H4 (cell line): ENCODE measurements at places on chromosomes 12 and 14. TPM values are rescaled to one million over a fixed set of nuclear protein-coding genes. Genes with fewer than 3 reads are reported as not detected.

PTPRQ gene
- 0.02 TPM in 1 of 2 replicates, not detected in the other for total RNA-seq

GRCh38 chr12:108853426-108853825 is 4.0 kb downstream of the SSH1 start:
- DNase-seq, result no peak

DNA sequence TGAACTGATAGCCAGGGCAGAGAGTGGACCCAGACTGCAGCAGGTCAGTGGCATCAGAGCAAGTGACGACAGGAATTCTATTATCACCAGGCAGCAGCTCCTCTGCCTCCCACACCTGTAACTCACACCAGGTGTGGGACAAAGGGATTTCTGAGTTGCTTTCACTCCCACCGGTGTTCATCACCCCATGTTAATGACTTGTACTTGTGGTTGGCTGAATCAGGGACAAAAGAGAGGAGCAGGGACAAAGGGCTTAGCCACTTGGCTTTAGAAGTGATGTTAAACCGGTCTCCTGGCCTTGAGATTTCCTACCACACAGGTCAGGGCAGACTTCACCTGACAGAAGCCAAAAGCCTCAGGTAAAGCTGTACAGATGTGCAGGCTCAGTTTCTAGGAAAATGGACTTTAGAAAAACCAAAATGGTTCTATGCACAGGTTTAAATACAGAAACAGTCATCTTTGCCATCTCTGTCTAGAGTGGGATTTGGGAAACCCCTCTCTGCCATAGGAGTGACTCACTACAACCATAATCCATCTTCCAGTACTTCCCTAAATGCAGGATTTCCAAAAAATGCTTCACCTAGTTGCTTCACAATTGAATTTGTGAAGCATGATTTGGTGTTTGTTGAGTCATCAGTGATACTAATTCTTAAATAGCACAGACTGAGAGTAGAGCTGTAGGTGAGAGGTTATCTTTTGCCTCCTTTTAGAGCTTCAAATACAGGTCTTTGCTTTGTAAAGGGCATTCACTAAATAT is 158.5 kb downstream of the PRKCH start:
- DNase-seq, result no peak

- peak; percentile 69 for DNase-seq
Observed at GRCh38 chr14:24965934-24966578, 83.9 kb downstream of the STXBP6 start.

DNA sequence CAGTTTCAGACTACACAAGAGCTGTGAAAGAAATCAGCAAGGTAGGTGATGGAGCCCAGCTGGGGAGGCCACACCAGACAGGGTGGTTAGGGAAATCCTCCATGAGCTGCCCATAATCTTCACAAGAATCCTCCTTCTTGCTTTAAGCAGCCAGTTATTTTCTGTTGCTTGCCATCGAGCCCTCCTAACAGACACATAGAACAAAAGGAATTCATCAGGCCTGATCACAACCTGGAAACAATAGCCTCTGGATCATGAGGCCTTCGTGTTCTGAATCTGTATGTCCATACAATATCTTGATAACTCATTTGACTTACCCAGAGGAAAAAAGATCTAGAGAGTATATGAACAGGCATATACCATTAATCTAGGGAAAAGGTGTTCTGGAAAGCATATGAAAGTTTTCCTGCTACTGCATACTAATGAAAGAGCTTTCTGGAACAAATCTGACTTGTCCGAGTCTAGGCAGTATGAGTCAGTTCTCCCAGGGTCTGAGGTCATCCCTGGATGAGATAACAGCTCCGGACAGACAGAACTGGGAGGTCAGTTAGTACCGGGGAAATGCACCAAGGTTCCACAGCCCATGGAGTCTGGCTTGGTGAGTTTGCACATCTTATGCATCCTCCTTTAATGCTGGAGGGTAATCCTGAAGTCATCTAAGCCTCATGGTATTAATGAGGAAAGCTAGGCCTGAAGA is 52.8 kb upstream of the ELK3 start:
- DNase-seq, result no peak

DNA sequence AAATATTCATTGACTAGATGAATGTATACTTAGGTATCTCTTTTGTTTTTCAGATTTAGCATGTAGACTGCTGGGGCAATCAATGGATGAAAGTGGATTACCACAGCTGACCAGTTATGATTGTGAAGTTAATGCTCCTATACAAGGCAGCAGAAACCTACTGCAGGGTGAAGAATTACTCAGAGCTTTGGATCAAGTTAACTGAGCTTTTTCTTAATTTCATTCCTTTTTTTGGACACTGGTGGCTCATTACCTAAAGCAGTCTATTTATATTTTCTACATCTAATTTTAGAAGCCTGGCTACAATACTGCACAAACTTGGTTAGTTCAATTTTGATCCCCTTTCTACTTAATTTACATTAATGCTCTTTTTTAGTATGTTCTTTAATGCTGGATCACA is 15.3 kb upstream of the SNAPC1 start:
- DNase-seq, result no peak

GCN1 gene
- total RNA-seq, result 33.7 and 59.7 TPM in 2 replicates

DNA sequence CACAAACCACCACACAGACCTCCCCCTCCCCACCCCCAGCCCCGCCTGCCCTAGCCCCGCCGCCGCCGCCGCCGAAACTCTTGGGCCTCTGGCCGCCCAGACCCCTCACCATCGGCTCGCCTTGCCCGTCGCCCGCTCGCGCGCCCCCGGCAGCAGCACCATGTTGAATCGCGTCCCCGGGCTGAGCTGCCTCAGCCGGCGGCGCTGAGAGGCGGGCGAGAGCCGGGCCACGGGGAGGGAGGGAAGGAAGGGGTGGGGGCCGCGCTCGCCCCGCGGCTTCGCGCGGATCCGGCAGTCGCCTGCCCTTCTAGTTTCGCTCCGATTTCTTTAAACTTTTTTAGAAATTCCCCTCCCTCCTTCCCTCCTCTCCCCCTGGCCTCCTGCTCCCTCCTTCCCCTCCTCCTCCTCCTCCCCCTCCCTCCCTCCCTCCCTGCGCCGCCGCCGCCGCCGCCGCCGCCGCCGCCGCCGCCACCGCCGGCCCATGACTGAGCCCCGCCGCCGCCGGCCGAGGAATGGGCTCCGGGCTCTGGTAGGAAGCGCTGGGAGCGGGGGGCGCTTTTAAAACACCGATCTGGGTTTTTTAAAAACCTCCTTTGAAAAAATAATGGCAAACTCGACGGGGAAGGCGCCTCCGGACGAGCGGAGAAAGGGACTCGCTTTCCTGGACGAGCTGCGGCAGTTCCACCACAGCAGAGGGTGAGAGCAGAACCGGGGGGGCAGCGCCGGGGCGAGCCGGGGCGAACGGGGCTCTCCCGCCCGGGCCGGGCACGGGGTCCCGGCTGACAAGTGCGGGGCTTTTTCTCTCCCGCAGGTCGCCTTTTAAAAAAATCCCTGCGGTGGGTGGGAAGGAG is at the start of gene ARID2:
ARID2 (plus strand) TSS at position 474 of the 851 bp plus-strand sequence; CDS start at position 605, 131 bp downstream.
- DNase-seq, result peak; percentile 53

GARIN6 gene
- total RNA-seq, result not detected in 2 replicates

DNA sequence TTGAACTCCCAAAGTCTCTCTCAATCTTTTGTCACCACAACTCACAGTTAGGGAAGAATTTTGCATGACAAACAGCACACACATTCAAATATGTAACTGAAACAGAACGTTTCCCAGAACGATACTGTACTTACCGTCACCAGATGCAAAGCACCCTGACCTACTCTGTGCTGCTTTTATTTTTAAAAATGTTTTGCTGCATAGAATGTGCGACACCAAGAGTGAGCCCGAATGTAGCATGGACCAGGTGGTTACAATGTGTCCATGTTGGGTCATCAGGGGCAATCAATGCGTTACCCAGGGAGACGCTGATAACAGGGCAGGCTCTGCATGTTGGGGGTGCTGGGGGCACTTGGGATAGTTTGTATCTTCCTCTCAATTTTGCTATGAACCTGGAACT is 14.6 kb upstream of the EIF5 start:
- DNase-seq, result no peak

DNA sequence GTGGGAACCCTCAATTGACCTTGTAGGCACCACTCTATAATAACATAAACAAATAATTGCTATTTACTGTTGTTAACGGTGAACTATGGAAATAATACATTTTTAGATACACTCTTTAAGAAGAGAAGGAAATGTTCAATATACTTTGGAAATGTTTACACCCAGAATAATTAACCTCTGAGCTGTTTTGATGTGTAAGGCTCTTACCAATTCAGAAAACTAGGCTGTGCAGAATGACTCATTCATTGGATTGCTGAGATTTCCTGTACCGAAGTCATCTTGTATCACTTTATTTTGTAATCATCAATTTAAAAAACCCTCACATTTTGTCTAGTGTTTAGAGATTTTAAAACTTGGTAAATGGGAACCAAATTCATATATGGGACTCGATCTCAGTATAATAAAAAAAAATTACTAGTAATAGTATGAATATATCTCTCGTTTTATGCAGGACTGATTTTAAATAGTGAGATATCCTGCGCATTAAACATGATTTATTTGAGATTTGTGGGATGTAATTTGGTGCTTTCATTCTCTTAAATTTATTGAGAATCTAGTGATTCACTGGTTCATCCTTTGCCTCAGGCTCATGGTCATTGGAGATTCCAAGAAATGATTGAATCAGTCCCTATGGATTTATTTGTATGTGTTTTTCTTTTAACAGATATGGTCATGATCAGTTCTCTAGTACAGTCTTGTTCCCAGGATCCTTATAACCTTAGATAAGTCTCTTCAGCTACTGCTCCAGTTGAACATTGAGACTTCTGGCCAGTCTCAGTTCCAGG is 3.9 kb downstream of the SAMD4A start:
- DNase-seq, result no peak
